ENCODE measurements at places on chromosomes 1 and 21.

GRCh38 chr1:53340660-53341520 is 13.0 kb upstream of the LRP8 start:
- no peak for DNase-seq

DNA sequence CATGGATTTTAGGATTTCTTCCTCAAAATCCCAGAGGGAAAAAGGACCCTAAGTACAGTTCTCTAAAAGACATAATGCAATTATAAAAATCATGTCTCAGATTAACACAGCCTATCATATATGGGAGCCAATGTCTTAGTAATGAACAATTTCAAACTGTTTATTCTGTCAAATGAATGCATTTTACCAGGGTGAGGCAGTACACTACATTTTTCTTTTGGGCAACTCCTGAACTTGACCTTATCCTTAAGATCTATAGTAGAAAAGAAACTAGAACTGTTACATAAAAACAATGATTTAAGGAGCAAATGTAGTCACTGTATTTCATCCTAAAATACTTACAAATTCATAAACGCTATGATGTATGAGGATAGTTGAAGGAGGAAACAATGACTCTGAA is 226.3 kb upstream of the B3GALT2 start:
- no peak for DNase-seq

DNA sequence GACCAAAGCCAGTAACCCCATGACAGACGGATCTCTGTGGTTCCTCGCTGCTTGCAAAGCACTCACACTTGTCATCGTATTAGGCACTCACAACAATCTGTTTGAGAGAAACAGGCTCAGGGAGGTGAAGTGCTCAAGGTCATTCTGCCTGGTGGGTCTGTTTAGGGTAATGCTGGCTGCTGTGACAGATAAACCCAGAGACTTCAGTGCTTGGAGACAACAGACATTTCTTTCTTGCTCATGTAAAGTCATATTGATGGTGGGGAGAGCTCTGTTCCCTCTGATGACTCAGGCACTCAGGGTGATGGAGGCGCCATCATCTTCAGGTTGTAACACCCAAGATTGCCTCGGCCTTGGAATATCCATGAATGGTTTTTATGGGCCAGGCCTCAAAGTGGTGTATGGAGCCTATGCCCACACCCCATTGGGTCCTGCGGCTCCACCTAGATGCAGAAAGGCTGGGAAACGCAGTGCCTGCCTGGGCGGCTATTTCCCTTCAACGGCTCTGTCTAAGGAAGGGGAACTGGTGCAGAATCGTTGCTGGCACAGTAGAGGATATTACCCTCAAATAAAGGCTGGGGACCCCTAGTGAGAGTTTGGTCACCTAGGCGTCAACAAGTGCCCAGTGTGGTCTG is 71.6 kb upstream of the SELENON start:
- no peak for DNase-seq

DNA sequence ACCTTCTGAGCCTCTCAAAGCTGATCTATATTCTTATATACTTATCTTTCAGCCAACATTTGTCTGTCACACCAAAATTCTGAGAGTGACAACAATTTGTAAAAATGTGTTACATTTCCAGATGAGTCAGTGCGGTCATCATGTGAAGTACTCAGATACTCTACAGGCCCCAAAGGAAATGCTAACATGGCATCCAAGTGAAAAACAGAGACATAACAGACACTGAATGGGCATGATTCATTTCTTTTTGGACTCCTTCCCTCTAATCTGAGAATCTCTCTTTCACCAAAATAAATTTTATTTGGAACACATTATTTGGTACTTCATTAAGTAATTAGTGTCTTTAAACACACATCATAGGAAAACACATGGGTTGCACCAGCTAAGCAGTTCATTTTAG is 96.6 kb downstream of the SLC44A5 start:
- no peak for DNase-seq

GRCh38 chr1:54975356-54976108 is 4.9 kb upstream of the TMEM61 start:
- no peak for DNase-seq

- no peak for DNase-seq
Measured at GRCh38 chr1:90955769-90956168, 66.1 kb downstream of the ZNF644 start.

- DNase-seq = peak; percentile 42
Measured at GRCh38 chr1:60904099-60904851, 178.1 kb upstream of the NFIA start.

DNA sequence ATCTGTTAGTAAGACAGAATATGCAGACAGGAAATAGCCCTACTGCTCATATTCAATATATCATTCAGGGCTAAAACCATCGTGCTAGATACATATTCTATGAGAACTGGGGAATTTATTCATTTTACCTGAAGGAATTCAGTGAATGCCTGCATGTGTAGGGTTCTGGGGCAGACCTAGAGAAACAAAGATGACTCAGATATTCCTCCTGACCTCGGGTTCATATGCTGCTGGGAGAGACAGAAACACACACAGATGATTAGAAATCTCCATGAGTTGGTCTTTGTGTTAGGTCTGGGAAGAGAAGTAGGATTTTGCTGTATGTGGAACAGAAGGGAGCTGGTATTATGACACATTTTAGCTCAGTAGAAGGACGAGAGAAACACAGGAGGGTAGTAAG is 176.5 kb upstream of the ST6GALNAC5 start:
- no peak for DNase-seq

DNA sequence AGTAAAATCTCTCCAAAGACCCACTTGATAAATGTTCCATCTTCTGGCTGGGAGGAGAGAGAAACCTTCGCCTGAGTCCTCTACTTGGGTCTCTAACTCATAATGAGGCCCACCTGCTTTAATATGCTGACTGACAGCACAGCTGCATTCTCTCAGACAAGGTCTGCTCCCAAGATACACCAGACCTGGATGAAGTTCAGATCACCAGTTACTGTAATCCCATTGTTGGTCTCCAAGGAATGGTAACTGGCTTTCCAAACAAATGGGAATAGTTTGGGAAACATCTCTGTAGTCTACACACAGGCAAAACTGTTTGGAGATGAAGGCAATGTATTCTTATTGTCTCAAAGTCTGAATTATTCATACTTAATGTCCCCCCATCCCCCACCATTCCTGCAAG is 27.9 kb upstream of the COL24A1 start:
- DNase-seq = no peak

DNA sequence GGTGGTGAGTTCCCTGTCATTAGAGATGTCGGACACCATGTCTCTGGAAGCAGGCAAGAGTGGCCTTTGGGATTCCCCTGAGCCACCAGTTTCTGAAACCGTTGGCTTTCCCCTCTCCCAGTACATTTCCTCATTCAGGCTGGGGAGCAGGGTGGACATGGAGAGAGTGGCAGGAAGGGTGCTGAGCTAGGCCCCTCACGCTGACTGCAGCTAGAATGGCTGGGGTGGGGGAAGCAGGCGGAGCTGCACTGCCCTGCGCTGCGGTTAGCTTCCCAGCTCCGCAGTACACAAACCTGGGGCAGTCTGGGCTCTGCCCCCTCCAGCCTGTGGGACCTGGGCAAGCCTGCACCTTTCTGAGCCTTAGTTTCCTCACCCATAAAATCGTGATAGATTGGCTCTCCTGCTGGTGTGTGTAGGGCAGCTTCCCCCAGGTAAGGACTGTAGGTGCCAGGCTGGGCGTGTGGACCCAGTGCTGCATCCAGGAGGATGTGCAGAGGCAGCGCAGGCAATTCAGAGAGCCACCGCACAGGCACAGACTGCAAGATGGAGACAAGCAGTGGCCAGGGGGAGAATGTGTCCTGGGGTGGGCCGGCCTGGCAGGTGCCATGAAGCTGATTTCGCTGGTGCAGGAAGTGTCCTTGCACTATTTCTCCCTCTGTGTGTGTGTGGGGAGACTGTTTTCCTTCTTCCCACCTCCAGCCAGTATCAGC is 3.0 kb downstream of the PLA2G2F start:
- no peak for DNase-seq

DNA sequence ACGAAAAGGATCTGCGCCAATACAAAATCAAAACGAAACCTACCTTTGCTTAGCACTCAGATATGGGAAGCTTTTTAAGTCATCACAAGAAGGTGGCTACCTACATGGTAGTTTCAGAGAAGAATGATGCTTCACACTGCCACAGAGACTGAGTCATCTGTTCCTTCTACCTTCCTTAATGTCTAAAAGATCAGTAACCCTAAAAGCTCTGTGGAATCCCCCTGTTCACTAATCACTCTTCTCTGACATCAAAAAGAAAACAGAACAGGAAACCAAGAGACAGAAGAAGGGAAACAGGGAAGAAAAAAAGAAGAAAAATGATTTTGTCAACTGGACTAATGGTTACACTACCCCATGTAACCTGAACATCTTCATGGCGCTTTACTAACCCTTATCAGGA is 177.2 kb downstream of the SMYD3 start:
- DNase-seq = no peak

- no peak for DNase-seq
Measured at GRCh38 chr21:45768740-45769048, 125.2 kb downstream of the PCBP3 start.

DNA sequence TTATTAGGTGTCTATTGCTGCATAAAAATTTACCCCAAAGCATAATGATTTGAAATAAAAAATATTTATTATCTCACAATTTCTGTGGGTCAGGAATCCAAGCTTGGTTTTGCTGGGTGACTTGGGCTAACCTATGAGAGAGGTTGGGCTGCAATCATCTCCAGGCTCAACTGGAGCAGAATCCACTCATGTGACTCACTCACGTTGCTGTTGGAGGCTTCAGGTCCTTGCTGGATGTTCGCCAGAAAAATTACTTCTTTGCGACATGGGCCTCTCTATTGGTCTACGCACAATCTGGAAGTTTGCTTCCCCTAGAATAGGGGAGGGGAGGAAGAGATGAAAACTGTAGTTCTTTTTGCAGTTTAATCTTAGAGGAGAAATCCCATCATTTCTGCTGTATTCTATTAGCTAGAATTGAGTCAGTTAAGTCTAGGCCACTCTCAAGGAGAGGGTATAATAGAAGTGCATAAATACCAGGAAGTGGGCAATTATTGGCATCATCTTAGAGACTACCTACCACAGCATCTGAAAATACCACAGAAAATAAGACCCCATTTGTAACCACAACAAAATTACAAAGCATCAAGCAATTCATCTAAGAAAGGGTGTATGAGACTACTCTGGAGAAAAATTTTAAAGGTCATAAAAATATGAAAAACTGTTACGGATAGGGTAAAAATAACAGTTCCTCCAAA is 5.7 kb upstream of the FASLG start:
- DNase-seq = no peak

- DNase-seq = peak; percentile 81
Measured at GRCh38 chr1:162882248-162882674, 21.3 kb upstream of the CCDC190 start.

GRCh38 chr1:200670242-200671118 is 773 bp upstream of the DDX59 start:
- DNase-seq = peak; percentile 59

GRCh38 chr1:207805841-207806421 is 54.1 kb downstream of the CD46 start:
- peak; percentile 84 for DNase-seq

DNA sequence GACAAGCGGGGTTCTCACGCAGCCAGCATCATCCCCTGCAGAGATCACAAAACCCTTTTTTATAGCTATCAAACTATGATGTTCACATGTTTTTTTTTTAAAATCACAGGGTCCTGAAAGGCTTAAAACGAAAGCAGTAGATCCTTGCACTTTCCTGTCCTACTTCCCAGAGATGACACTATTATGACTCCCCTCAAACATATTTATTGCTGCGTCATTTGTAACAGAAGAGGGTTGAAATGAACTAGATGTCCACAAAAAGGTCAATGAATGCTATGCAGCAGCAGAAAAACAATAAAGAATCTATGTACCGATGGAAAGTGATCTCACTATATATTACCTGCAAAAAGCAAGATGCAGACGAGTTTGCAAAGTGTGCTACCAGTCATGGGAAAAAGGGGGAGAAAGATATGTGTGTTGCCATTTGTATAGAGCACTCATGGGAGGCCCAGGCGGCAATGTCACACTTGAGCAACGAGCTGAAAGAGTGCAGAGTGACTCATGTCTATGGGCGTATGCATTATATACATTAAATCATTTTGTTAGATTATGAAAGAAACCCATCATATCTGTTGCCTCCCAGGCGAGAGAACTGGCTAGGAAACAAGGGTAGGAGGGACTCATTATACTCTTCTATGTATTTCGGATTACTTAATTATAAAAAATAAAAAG is 68.9 kb upstream of the PARP1 start:
- DNase-seq = no peak

DNA sequence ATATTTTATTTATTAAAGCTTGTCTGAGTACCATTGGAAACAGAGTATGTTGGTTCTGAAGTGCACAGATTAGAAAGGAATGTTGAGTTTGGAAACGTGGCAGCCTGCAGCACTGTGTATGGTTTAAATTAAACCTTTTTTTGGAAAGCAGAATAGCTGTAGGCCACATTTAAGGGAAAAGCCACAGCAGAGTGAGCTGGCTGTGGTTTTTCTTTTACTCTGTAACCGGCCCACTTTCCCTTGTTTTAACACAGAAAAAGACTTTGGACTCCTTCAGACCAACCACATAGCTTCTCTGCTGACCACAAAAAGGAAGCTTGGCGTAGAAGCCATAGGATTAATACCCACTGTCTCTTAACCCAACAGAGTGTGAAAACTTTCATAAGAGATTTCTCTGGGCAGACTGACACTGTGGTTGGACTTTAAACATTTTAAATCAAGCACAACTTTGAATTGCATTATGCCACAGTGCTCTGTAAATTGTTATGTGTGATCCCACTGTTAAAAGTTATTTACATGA is 75.2 kb downstream of the NFIA start:
- DNase-seq = no peak

- no peak for DNase-seq
Measured at GRCh38 chr21:19507682-19508260, 1104.2 kb upstream of the TMPRSS15 start.

DNA sequence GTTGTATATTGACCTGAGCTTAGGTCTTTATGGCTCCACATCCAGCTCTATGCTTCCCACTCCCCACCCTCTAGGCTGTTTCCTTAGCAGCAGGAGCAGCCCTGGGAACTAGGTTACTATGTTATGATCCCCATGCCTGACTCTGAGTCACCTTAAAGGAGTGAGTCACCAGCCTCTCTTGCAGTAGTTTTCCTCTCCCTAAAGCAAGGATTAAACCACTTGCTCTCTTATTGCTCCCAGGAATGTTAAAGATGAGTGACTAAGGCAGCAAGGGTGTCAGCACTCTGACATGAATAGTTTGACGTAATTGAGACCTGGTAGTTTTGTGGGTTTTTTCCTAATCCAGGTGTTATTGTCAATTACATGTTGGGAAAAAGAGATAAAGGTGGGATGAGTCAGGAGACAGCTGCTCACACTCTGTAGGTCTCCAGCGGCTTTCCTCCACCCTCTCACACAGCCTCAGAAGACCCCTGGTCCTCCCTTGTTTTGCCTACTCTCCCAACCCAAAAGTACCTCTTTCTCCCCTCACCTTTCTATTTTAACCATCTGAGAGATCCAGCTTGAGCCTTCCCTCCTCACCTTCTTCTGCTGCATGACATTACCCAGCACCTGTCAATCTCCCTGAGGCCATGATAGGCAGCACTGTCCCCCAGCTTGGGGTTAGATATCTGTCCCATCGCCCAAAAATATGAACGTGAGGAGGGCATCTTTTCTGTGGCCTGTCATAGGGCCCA is 369.1 kb upstream of the VAMP3 start:
- DNase-seq = peak; percentile 28

All from occipital lobe (tissue), 3 donors.